ENCODE measurements at places on chromosomes 3 and 15.

DNA sequence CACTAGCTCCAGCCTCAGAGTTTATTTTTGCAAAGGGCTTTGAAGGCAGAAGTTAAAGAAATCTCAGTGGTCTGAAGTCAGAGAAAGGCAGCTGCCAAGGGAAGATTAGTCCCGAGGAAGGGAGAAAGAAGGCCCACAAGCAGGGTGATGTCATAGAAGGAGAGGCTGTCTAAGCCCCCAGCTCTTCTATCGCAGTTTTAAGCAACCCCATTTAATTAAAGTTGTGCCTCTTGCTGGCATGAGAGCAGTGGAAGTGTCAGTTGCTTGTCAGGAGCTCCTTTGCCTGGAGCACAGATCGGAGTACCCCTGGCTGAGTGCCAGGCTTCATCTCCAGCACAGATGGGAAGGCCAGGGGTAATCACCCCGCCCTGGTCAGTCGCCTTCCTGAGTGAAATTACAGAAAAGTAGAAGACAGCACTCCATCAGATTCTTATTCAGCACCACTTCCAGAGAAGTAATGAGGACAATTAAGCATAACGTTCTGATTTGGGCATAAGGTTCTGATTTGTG lies 530.7 kb downstream of the EPHB1 start:
- DNase-seq = no peak

- no peak for DNase-seq
These were observed 50.8 kb upstream of the CTNNB1 start for GRCh38 chr3:41148478-41148877.

DNA sequence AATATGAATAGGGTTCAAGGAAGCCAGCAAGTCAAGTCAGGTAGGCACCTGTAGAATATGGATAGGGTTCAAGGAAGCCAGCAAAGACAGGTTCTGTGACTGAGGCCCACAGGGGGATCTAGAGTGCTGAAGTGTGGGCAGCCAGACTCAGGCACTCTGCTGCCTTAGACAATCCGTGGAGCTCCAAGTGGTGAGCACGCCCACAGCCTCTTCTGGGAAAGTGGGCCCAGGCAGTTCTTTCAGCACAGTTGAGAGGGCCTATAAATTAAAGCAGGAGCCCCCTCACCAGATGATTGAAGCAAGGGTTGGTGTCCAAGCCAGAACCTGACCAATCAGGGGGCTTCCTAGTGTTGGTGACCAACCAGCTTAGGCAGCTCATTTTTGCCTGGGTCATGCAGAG lies 51.0 kb downstream of the ANP32A start:
- no peak for DNase-seq

DNA sequence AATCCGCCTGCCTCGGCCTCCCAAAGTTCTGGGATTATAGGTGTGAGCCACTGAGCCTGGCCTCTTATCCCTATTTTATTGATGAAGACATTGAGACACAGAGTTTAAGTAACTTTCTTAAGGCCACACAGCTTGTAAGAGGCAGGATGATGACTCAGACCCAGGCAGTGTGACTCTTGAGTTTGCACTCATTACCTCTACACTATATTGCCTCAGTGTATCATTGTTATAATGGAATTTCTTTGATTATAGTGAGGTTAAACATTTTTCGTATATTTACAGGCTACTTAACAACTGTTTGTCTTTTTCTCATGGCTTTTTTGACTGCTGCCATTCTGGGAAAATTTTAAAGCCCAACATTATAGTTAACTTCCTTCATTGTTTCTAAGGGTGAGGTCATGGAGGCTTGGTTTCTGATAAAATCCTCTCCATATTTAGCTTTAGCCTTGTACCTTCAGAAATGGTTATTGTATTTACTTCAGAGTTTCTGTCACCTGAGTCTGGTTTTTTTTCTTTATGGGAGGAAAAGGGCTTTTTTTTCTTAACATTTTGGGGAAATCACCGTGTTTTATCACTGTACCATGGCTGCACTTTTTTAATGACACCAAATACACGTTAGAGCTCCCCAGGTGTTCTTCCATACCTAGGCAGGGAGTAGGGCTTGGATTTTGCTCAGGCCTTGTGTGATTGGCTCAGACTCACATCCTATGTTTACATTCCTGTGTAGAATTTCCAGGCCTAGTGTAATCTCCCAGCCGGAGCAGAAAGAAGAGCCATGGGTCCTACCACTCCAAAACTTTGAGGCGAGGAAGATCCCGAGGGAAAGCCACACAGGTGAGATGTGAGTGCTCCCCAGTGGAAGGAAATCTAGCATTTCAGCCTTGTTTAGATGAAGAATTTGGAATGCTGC lies 6.3 kb downstream of the ZNF774 start:
- no peak for DNase-seq

DNA sequence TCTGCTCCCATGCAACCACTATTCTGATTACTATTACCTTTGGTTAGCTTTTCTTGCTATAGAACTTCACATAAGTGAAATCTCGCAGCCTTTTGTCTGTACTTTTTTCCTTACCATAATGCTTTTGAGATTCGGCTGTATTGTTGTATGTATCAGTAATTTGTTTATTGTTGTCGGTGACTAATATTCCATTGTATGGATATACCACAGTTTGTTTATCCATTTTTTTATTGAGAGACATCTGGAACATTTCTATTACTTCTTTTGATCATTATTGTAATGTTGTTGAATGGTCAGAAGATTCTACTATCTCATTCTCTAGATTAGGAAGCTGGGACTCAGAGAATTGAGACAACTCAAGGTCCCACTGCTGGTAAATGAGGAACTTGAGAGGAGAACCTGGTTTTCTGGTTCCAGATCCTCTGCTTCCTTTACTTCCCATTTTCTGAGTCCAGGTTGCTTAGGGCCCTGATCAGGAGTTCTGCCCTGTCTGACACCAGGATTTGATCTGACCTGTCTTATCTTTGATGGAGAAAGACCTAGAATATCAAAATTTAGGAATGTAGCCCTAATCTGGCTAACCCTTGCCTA lies 18.2 kb upstream of the SPTSSB start:
- DNase-seq = no peak

GRCh38 chr3:125552401-125552800 lies 32.4 kb upstream of the SNX4 start:
- DNase-seq = no peak

- DNase-seq = no peak
These were observed 213.9 kb downstream of the MTHFS start for GRCh38 chr15:79682851-79683288.

GRCh38 chr3:107212618-107213017 lies 164.6 kb upstream of the CCDC54 start:
- no peak for DNase-seq

DNA sequence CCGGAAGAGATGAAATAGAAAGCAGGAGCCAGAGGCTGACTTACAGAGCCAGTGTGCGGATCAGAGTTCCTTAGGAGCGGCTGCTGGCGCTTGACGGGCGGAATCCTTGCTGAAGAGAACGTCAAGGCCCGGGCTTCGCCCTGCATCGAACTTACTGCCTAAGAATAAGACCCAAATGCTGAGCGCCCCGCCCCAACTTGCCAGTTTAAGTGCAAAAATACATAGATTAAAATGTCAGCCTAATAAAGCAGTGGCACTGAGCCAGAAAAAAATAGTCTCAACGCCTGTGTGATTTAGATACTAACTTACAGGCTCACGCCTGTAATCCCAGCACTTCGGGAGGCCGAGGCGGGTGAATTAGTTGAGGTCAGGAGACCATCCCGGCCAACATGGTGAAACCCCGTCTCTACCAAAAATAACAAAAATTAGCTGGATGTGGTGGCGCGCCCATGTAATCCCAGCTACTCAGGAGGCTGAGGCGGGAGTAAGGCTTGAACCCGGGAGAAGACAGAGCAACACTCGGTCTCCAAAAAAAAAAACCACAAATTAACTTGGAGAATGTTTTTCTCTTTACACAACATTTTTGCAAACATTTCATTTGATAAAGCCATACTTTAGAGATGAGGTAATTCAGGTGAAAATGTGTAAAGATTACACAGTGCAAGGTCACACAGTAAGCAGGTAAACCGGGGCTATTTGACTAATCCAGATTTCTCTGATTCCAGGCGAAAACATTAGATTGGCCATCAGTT lies 1.2 kb upstream of the UBP1 start:
- no peak for DNase-seq

- DNase-seq = no peak
These were observed 2.3 kb downstream of the SUCNR1 start for GRCh38 chr3:151875759-151876158.

DNA sequence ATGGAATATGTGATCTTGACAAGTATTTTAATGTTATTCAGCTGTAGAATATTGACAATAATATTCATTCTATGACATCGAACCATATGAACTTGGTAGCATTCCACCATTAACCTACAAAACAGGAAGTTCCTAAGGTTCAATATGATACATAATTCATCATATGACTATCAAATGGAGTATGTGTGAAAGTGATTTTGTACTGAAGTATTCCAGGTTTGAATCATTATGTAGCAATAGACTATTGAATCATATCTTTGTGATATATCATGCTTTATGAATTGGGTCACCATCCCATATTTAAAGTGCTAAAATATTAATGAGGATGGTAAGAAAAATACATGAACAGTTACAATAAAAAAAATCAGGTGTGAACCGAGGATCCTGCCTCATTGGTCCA lies 95.1 kb downstream of the TP63 start:
- no peak for DNase-seq

- no peak for DNase-seq
These were observed 19.9 kb downstream of the LOXL1 start for GRCh38 chr15:73946046-73946721.

DNA sequence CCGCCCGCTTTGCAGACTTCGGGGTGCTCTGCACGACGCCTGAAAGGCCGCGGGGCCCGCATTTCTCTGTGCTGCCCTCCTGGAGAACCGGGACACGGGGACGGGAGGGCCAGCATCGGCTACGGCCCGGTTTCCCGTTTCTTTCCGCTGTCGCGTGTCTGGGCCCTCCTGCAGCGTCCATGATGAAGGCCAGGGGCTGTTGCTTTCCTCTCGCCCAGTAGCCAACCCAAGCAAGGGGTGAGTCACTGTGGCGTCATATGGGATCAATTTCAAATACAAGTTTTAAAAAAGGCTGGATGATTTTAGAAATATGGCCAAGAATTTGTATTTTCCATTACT lies 435 bp downstream of the SLC35G2 start:
- DNase-seq = no peak

DNA sequence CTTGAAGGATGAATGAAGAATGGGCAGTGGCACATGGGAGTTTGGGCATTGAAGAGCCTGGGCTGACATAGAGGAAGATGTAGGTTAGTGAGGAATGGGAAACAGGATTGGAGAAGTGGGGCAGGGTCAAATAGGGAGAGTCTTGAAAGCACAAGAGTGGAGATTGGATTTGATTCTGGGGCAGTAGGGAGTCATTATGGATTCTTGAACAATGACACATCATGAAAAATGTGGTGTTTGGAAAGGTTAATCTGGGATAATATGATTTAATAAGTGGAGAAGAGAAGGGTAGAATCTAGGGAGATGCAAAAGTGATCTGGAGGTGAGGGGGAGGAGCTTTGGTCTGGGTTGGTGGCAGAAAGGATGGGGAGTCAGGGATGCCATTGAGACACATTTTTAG lies 45.4 kb upstream of the ROPN1 start:
- DNase-seq = no peak

- DNase-seq = no peak
These were observed 114.4 kb downstream of the MBNL1 start for GRCh38 chr3:152383136-152383606.

DNA sequence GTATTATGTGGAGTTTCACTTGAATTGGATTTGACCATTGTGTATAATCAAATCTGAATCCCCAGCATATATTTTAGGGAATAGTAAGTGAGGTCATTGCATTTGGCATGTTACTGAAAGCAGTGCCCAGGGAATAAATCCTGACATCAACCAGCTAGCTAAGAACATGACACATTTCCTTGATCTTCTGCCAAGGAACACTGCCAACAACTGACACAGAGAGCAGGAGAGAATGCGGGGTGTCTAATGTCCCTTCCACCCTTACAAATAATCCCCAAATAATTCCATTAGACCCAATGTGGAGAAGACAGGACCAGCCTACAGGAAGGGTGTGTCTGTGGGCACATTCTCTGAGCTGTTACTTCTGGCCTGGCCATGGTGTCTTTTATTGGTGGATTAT lies 30.6 kb upstream of the UBE3A start:
- no peak for DNase-seq

- no peak for DNase-seq
These were observed 75.1 kb upstream of the PHLDB2 start for GRCh38 chr3:111784001-111784400.

DNA sequence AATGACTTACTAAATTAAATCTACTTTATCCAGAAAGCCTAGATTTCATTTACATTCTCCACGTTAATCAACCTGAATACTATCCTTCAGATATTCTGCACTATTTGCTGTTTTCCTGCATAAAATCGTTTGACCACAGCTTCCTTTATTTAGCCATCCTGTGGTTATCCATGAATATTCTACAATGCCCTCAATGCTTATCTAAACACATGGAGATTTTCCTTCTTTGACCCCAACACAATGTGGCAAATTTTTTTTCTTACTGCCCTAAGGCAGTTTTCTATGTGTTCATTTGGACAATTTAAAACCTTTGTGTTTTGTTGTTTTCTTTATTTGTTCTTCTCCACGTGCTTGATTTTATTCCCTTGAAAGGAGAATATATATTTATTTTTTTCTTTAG lies 495.5 kb upstream of the ROBO1 start:
- no peak for DNase-seq

- no peak for DNase-seq
These were observed 274.5 kb downstream of the SLC9A9 start for GRCh38 chr3:143573610-143574303.

- DNase-seq = no peak
These were observed 239.0 kb upstream of the TRIM42 start for GRCh38 chr3:140438736-140439470.

- DNase-seq = no peak
These were observed 68.6 kb downstream of the FAM174B start for GRCh38 chr15:92586966-92587365.

GRCh38 chr3:128493570-128494366 lies 767 bp upstream of the GATA2 start:
- DNase-seq = no peak

DNA sequence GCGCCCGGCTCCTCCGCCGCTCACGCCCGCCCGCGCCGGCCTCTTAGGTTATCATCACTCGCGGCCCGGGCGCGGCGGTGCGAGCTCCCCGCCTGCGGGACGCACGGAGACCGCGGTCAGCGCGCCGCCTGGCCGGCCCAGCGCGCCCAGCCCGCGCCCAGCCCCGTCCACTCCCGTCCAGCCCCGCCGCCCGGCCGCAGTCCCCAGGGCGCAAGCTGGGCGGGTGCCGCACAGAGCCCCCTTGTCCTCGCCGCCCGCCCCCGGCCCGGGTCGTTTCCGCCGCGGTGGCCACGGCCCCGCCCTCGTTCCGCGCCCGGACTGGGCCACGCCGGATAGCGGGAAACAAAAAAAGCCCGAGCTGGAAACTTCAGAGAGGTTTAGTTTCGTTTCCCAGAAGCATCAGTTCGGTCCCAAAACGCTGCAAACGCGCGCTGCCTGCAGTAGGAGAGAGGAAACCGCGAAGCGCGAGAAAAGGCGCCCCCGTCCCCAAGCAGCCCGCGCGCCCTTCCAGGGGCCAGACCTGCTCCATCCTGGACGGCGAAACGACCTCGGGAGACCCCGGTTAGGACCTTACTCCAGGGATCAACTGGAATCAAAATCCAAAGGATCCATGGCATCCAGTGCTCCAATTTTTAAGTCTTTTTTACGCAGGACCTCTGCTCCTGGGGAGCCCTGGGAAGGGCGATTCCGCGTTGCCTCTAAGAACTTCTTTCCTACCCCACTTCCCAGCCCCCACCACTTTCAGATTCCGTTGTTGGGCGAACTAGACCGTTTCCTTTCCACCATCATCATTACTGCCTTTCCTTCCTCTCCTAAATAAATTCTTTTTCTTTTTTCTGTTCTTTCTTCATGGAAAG lies at the start of gene ATP10A:
TSS of gene ATP10A (minus strand) at position 217 of the 857 bp plus-strand sequence. CDS start 231 bp downstream, outside the sequence.
- no peak for DNase-seq

GRCh38 chr3:149820183-149820582 lies 7.2 kb downstream of the RNF13 start:
- no peak for DNase-seq
